ENCODE measurements at places on chromosomes 4 and X.

DNA sequence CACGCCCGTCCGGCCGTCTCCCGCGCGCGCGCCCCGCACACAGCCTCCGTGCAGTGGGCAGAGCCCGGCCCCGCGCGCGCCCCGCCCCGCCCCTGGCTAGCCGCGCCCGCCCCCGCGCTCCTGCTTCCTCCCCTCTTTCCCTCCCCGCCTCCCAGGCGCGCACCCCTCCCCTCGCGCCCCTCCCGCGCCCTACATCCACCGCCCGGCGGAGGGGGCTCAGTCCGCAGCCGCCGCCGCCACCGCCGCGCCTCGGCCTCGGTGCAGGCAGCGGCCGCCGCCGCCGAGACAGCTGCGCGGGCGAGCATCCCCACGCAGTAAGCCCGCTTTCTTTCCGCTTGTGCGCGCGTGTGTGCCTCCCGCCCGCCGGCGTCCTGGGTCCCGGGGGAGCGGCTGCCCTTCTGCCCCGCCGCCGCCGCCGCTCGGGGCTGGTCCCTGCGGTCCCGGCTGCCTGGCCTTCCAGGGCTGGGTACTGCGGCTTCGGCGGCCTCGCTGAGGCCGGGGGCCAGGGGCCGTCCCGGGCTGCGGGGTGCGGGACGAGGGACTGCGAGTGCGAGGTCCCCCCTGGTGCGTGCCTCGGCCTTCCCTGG is at the start of gene FHL1:
Gene FHL1, plus strand, starts transcription at position 219 of the 587 bp plus-strand sequence.
- no peak for DNase-seq

DNA sequence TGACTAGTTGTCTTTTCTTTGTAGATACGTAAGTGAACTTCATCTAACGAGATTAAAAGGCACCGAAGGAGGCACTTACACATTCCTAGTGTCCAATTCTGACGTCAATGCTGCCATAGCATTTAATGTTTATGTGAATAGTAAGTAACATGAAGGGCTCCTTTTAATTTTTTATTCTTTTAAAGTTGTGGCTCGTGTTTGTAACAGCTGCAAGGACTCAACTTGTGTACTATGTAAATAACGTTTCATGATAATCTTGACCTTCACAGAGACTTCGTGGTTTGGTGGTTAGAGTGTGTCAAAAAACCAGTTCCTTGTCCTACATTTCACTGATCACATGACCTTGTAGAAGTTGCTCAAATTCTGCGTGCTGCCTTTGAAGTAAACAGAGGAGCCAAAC is 51.6 kb downstream of the KIT start:
- DNase-seq = no peak

DNA sequence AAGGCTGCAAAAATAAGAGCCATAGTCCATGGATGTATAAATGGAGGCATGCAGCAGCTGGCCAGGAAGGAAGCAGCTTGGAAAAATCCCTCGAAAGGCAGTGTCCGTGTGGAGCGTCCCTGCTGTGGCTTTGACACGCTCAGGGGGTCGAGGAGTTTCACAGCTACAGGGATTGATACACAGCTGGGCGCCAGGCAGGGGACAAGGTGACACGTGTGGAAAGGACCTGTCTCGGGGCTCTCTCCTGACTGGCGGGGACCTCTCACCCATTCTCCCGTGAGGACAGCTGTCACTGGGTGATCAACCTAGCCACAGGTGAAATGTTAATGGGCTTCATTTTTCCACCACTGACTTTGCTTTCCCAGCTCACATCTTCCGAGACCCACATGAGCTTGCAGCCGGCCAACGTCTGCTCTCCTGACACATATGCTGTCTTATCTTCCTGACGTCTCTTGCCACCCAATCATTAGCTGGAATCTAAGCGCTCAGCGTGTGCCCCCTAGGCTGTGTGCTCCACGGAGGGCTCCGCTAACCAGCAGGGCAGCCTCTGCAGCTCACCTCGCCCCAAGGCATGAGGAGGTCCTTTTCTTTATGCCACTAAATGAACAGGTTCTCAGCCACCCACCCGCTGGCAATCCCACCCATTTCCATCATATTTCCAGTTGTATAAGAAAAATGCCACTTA is 89.4 kb upstream of the AFAP1 start:
- no peak for DNase-seq

- no peak for DNase-seq
Measured at GRCh38 chr4:87807402-87807801, 8.0 kb downstream of the IBSP start.

GRCh38 chr4:100062921-100063320 is 112.8 kb upstream of the H2AZ1 start:
- DNase-seq = no peak

DNA sequence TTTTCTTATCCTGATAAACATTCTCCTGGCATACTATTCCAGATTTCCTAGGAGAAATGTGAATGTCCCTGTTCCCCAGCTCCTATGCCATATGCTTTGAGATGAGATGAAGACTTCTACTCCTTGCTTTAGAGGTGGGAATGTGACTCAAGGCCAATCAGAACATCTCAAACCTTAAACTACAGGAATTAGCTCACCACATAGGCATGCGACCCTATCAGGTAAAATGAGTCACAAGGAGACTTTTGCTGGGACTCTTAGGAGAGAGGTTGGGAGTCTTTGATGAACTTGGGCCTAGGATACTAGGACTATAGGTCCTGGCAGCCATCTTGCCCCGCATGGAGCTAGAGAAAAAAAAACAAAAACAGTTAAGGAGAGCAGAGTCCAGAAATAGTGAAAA is 5.8 kb upstream of the USO1 start:
- DNase-seq = no peak

GRCh38 chr4:89598602-89599001 is 238.4 kb downstream of the SNCA start:
- DNase-seq = no peak

GRCh38 chr4:151248519-151248918 is 28.4 kb upstream of the PRSS48 start:
- DNase-seq = no peak

DNA sequence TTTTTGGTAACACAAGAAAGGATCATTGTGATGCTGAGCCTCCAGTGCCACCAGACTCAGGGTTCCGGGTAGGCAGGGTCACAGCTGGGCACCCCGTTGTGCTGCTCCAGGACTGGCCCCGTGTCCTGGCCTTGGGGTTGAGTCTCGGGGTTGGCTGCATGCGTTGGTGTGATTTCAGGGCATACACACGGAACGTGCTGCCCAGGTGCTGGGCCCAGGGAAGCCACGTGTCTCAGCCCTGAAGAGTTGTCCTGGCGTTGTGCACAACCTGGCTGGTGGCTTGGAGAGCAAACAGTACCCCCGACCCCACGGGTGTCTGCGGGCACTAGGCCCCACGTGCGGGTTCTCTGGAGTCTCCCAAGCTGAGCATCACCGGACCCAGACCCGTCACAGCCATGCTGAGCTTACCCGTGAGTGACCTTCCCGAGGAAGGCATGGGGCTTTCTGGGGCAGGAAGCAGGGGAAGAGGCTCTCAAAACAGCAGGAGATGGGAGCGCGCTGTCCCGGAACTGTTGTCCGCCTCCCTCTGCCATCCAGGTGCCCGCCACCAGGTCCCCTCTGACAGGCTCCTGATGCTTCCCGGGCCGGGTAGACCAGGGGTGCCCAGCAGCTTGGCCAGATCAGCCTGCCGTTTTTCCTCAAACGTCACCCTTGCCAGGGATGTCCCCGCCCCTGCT is 66.1 kb upstream of the ENPP6 start:
- DNase-seq = no peak

Data from NCI-H187 (cell line).